AG04449 (cell line): ENCODE measurements at places on chromosomes 16 and 17.

GRCh38 chr16:80725566-80726162 lies 78.7 kb downstream of the CDYL2 start:
- no peak for DNase-seq

GRCh38 chr17:33596899-33597298 lies 303.8 kb upstream of the ASIC2 start:
- DNase-seq, result no peak

GRCh38 chr16:3026609-3027488 lies 3.0 kb downstream of the THOC6 start:
- DNase-seq, result no peak

GRCh38 chr17:60665602-60666001 lies 12.0 kb upstream of the BCAS3 start:
- DNase-seq, result no peak

- DNase-seq, result no peak
These were observed 13.1 kb downstream of the SOST start for GRCh38 chr17:43745541-43745940.

DNA sequence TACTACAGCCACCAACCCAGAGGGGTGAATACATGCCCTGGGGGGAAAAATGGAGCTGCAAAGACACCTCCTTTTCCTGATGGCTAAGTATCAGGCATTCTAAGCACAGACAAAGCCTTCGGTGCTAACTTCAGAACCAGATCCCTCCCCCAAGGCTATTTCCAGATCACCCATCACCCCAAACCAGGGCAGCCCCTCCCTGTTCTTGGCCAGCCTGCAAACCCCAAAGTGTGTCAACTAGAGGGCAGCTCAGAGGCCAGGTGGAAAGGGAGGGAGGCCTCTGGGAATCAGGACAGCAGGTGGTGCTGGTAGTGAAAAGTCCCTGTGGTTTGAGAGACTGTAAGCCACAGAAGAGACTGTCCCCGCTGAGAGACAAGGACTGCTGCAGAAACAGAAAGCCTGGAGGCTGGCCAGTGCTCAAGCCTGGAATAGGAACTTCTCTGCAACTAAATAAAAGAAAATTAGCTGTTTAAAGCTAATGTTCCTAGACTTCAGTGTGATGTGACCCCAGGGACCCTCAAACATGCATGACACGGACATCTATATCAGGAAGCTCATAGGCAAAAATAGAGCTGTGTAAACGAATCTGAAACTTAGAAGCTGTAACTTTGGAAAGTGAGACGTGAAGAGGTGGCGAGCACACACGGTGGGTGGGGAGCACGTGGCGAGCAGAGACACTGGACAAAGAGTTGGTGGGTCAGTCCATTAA lies 9.1 kb downstream of the TUBG1 start:
- DNase-seq, result no peak

DNA sequence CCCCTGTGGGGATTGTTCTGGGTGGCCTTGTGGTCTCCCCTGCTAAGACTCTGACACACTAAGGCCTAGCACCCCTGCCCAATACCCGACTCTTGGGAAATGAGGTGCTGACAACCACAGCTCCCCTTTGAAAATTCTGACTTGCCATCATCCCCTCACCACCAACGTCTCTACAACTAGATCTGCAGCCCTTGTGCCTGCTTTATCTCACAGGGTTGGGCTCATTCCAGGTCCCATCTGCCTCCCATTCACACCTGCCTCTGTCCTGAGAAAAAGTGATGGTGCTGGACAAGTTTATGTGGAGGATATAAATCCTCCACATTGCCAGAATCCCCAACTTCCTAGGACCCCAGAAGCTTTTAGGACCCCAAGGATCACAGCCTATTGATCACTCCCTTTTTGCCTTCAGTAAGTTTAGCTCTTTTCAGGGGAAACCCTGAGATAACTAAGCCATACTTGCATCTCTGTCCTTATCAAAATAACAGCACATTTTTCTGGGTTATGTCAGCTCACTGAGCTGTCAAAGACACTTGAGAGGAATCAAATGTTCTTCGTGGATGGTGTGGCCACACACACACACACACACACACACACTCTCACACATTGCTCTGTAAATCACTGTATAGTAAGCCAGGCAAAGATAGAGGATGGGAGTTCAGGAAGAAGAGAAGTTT lies 136.8 kb upstream of the CES5A start:
- no peak for DNase-seq

DNA sequence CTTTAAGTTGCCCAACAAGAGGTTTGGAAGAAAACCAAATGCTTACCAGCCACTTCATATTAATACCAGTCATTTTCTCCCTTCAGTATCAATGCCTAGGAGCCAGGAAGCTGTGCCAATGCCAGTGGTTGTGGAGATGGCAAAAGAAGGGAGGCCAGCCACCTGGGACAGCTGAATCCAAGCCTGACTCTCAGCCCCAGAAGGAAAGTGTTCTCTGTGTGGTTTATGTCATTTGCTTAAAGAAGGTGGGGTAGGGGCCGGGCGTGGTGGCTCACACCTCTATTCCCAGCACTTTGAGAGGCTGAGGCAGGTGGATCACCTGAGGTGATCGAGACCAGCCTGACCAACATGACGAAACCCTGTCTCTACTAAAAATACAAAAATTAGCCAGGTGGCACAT lies 13.4 kb downstream of the C17orf78 start:
- no peak for DNase-seq

DNA sequence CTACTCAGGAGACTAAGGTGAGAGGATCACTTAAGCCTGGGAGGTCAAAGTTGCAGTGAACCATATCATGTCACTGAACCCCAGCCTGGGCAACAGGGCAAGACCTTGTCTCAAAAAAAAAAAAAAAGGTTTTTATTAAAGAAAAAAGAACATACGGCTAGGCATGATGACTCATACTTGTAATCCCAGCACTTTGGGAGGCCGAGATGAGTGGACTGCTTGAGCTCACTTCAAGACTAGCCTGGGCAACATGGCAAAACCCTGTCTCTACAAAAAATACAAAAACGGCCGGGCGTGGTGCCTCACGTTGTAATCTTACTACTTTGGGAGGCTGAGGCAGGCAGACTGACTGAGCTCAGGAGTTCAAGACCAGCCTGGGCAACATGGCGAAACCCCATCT lies 38.4 kb downstream of the RANBP10 start:
- peak; percentile 28 for DNase-seq

DNA sequence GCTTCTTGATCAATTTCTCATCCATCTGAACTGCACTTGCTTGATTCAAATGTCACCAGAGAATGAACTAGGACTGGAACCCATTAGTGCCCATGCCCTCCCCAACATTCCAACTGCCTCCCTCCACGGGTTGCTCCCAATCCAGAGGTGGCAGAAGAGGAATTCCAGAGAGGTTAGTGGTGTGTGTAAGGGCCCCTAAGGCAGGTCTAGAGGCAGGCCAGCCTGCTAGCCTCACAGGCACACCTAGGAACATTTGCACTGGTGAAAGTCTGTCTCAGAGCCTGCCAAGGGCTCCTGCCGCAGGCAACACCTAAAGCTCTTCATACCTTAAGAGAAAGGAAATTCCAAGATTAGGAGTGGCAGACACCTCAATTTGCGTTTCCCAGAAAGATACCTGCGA lies 21.2 kb upstream of the CMTM4 start:
- no peak for DNase-seq

DNA sequence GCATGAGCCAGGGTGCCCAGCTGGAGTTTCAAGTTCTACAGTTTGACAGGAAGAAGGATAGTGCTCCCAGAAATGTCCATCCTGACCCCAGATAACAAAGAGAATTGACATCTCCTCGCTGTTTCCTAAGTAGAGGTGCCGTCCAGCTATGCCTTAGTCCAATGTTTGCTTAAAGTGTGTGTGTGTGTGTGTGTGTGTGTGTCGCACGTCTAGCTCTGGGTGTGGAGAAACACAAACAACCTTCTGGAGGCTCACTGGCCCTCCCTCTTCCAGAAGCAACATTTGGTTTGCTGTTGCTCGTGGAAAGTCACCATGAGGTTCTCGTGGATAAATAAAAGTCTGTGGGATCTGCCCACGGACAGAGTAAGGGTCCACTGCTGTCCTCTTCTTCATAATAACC lies 22.1 kb downstream of the EMP2 start:
- no peak for DNase-seq

- DNase-seq, result no peak
These were observed 17.1 kb upstream of the CDH1 start for GRCh38 chr16:68719993-68720489.

GRCh38 chr17:41678907-41679739 lies 9.6 kb upstream of the EIF1 start:
- DNase-seq, result no peak

- peak; percentile 65 for DNase-seq
These were observed 44.7 kb downstream of the HS3ST3A1 start for GRCh38 chr17:13557077-13557476.

DNA sequence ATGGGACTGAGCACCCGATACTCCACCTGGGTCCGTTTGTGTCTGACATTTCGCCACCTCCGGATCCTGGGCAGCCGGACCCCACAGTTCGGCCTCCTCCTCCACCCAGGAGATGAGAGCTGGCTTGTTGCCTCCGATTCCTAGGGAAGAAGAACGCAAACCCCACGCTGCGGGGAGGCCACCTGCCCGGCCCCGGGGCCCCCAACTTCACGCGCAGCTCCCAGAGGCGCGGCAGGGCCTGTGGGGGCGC lies 542 bp downstream of the ZNF764 start:
- DNase-seq, result no peak

GRCh38 chr16:71441348-71442050 lies 355 bp downstream of the TLE7 start:
- DNase-seq, result no peak

DNA sequence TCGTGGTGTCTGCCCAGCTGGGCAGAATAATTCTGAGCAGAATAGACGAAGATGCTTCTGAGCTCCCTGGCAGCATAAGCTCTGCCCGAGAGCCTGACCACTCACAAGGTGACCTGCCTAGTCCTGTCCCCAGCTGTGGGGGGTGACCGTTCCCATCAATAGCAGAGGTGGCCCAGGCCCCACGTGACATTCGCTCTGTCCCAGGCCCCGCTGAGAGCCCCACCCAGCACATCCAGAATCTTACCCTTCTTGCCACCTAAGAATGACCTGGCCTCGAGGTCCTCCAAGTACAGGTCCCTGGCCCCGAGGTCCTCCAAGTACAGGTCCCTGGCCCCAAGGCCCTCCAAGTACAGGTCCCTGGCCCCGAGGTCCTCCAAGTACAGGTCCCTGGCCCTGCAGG lies 695 bp upstream of the TMEM204 start:
- no peak for DNase-seq

GRCh38 chr17:8354236-8354635 lies 14.6 kb downstream of the ODF4 start:
- no peak for DNase-seq

DNA sequence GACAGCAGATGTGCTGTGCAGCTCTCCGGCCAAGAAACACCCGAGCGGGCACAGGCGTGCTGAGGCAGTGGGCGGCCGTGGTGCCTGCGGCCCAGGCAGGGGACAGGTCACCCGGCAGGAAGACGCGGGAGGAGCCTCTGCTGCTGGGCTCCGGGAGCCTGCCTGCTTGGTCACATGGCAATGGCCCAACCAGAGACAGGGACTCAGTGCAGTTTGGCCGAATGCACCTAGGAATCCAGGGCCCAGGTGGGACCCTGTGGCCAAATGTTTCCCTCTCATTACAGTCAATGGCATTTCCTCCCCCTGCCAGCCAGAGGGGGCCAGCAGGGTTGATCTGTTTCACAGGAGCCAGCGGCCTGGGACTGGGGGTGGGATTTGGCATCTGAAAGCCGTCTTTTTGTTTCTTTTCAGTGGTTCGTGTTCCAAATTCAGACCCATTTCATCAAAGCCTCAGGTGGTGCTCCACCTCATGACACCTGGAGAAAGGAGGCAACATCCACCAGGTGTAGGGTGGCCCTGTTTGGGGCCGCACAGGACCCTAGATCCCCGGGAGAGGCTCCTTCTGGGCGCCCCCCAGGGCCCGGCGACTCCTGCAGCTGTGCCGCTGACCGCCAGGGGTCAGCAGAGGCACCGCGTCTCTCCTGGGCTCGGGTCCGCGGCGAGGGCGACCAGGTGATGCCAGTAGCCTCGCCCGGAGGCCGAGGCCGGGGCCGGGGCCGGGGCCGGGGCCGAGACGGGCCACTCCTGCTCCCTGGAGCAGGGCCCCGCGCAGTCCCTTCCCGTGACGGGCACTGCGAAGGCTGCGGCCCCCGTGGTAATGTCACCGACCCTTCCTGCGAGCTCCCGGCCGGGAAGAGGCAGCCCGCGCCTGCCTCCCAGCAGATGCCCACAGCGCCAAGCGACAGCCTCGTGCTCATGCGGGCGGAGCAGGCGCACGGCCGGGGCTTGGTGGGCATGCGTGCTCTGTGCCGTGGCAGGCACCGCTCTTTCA lies 118.5 kb downstream of the C16orf78 start:
- DNase-seq, result no peak

DNA sequence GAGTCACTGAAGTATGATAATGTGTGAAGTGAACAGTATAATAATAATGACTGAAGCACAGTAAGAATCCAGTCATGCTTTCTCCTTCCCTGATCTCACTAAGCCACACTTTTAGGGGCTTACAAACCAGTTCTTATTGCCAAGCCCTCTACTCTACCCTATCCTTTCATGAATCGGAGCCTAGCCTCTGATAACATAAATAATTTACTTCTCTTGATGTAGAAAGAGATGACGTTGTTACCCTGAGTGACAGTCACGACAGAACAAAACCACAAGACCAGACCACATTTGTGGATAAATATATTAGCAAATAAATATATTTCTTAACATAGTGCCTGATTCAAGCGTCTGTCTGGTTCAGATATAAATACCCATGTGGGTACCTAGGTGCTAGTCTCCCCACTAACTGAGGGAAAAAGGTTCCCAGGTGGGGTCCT lies 1.4 kb upstream of the SUPT4H1 start:
- no peak for DNase-seq

DNA sequence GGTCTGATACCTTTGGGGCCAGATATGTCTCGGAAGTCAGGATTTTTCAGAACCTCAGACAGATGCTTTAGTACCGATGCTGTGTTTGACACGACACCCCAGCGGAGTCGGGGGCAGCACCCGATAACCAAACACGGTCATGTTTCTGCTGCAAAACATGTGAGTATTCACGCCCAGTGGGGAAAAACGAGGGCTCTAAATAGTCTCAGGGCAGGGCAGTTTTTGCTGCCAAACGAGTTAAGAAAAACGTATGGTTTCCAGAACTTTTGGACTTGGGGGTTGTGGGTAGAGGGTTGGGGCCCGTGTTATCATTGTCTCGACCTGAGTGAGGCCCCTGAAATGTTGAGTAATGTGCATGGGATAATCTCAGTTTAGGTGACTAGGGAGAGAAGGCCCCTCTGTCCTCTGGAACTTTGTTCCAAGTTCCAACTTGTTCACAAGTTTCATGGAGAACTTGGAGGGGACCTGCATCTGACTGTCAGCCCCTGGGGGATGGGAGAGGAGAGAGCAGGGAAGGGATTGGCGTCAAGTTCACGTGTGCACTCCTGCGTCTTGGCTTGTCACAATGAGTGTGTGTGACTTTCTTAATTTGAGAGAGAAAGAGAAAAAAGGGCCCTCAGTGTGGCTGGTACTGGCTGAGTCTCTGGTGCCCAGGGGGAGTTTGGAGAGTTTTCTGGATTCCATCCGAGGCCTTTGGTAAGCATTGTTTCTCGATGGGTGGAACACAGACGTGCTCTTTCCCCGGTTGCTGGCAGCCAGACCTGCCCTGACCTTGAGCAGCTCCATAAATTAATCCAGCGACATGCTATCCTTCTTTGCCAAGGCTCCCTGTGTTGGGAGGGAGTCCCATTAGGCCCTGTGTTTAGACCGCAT lies 83.9 kb upstream of the CIBAR2 start:
- no peak for DNase-seq

GRCh38 chr16:54015147-54015546 lies 271.4 kb downstream of the IRX3 start:
- DNase-seq, result no peak

GRCh38 chr16:19446300-19446846 lies 28.7 kb downstream of the TMC5 start:
- DNase-seq, result no peak
